ENCODE measurements at places on chromosomes 1 and 21.

DNA sequence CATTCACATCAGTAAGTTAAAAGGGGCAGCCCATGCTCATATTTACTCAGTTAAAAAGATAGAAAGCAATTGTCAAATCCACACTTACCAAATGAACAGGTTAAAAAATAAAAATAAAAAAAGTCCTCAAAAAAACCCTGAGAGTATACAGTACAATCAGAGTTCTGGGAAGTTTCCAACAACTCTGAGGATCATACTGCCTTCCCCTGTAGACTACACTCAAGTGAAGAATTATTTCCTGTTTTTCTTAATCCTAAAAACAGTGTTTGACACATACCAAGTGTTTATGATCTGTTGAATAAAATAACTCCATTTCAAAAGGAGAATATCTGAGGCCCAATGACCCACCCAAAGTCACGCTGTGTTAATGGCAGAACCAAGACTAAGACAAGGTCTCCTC is 61.8 kb downstream of the INTS7 start:
- DNase-seq, result no peak

DNA sequence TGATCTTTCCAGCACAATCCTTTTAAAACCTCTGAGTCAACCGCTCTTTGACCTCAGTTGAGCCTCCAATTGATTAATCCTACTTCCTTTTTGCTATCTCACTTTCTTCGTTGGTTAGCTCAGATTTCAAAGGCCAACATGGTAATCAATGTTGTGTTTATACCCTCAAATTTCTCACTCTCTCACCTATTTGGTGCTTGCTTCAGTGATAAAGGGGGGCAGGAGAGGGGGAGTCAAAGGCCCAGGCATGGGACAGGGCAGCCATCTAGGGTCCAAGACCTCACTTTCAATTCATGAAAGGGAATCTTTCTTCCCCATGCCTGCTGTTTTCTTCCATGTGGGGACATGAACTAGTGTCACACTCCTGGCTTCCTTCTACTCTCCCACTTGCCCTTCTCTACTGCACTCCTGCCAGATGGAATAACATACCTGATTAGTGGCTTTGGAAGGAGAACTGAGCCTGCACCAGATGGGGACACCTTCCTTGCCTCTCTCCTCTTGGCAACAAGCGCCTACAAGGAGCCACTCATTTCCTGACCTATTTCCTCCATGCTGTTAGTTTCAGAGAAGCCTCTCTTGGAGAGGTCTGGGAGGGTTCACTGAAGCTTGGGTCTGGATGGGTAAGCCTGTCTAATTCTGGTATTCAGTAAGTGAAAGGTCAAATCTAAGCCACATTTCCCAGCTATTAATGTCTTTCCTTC is 73.3 kb upstream of the ARHGAP29 start:
- DNase-seq, result no peak

- no peak for DNase-seq
Observed at GRCh38 chr1:66416295-66416694, 117.7 kb upstream of the SGIP1 start.

DNA sequence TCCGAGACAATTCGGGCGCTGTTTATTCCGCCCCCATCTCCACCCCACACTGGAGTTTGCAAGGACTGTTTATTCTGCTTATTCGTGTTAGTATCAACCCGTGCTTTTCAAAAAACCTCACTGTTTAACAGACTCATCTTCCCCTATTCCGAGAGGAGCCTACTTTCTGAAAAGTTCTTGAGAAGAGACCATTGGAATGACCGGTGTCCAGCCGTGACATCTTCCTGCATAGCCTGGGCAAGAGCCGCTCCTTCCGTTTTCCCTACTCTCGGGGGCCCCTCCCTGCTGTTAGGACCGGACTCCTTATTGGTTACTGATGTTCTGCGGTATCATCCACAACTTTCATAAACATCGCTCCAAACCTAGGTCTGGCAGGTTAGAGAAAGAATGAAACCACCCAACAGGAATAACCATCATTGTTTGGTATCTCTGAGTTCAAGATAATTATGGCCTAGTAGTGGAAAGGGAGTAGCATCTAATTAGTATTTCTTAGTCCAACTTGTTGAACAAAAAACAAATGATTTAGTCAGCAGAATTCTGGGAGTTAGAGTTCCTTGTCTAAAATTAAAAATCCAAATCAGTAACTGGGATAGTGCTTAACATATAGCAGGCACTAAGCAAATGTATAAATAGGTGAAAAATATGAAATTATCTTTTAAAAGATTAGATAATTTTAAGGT is 837 bp downstream of the STXBP3 start:
- peak; percentile 84 for DNase-seq

GRCh38 chr1:205205055-205205454 is 6.4 kb downstream of the DSTYK start:
- DNase-seq, result no peak

GRCh38 chr1:99751877-99752504 is 14.4 kb downstream of the FRRS1 start:
- DNase-seq, result no peak

- DNase-seq, result no peak
Observed at GRCh38 chr1:231592809-231593208, 33.8 kb upstream of the DISC1 start.

GRCh38 chr1:160685266-160685665 is 26.4 kb downstream of the CD48 start:
- no peak for DNase-seq

Data from Right ventricle myocardium superior (tissue), 1 donor.